ENCODE measurements at places on chromosomes 3 and 15. TPM values are rescaled to one million over a fixed set of nuclear protein-coding genes. Genes with fewer than 3 reads are reported as not detected.

CHL1 gene
- polyA plus RNA-seq = 9.1 TPM

CYP1A2 gene
- not detected for polyA plus RNA-seq

PPP1R14D gene
- polyA plus RNA-seq = not detected

INTS14 gene
- 41.7 TPM for polyA plus RNA-seq

MST1R gene
- 15.9 TPM for polyA plus RNA-seq

ADPRH gene
- 8.0 TPM for polyA plus RNA-seq

GRIP2 gene
- polyA plus RNA-seq = 3.2 TPM

TMEM212 gene
- 1.8 TPM for polyA plus RNA-seq

SH2D7 gene
- polyA plus RNA-seq = 5.0 TPM

HAPLN3 gene
- 5.6 TPM for polyA plus RNA-seq

CTXND1 gene
- polyA plus RNA-seq = 1.6 TPM

CA12 gene
- 8.0 TPM for polyA plus RNA-seq

P2RY14 gene
- polyA plus RNA-seq = 0.79 TPM

ADAMTSL3 gene
- polyA plus RNA-seq = 8.6 TPM

ACOX2 gene
- polyA plus RNA-seq = 27.1 TPM

IL17RB gene
- 5.8 TPM for polyA plus RNA-seq

SPINK8 gene
- polyA plus RNA-seq = not detected

FBXO45 gene
- polyA plus RNA-seq = 20.4 TPM

PEX11A gene
- 31.8 TPM for polyA plus RNA-seq

CEMIP gene
- polyA plus RNA-seq = 7.5 TPM

HIGD2B gene
- polyA plus RNA-seq = 10.2 TPM

DUOXA1 gene
- 1.0 TPM for polyA plus RNA-seq

ATP10A gene
- 13.6 TPM for polyA plus RNA-seq

GPR171 gene
- 0.22 TPM for polyA plus RNA-seq

GHSR gene
- polyA plus RNA-seq = 0.63 TPM

ZBTB20 gene
- 36.8 TPM for polyA plus RNA-seq

AMIGO3 gene
- 3.0 TPM for polyA plus RNA-seq

FOXL2 gene
- 1.3 TPM for polyA plus RNA-seq
